ENCODE measurements at places on chromosomes 3 and 15.

DNA sequence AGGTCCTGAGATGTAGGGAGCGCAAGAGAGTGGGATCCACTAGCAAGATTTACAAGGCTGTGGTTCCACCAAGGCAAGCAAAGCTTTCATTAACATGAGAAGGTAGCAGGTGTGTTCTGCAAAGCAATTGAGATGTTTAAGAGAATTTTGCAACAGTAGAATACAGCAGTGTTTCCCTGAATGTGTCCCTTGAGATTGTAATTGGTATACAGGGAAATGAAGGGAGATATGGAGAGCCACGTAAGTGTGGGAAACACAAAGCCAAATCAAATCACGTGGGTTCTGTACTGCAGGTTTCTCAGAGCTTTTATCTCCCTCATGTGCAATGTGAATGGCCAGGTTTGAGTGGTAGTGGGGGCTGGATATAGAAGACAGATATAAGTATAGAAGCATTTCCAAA is 67.3 kb downstream of the ATG7 start:
- DNase-seq, result no peak

- DNase-seq, result no peak
Observed at GRCh38 chr3:133329626-133330025, 70.2 kb upstream of the BFSP2 start.

GRCh38 chr3:41417574-41417973 is 218.3 kb downstream of the CTNNB1 start:
- no peak for DNase-seq

- DNase-seq, result no peak
Observed at GRCh38 chr3:71131375-71132314, 451.9 kb downstream of the FOXP1 start.

DNA sequence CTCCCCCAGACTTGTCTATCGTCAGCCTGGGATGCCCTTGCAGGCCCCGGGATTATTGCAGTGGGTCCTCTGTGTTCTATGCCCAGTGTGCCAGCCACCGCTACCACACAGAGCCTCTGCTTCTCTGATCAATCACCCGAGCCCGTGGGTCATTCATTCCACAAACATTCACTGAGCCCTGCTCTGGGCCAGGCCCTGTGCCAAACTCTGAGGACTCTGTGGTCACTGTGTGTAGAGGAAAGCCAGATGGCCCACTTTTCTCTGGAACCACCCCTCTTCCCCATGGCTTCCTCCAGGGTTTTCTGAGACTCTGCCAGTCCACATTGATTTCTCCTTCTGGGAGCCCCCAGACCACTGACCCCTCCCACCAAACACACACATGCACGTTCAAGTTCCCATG is 55.5 kb downstream of the BSN start:
- DNase-seq, result no peak

GRCh38 chr3:196122021-196122687 is 40.3 kb upstream of the TFRC start:
- no peak for DNase-seq

DNA sequence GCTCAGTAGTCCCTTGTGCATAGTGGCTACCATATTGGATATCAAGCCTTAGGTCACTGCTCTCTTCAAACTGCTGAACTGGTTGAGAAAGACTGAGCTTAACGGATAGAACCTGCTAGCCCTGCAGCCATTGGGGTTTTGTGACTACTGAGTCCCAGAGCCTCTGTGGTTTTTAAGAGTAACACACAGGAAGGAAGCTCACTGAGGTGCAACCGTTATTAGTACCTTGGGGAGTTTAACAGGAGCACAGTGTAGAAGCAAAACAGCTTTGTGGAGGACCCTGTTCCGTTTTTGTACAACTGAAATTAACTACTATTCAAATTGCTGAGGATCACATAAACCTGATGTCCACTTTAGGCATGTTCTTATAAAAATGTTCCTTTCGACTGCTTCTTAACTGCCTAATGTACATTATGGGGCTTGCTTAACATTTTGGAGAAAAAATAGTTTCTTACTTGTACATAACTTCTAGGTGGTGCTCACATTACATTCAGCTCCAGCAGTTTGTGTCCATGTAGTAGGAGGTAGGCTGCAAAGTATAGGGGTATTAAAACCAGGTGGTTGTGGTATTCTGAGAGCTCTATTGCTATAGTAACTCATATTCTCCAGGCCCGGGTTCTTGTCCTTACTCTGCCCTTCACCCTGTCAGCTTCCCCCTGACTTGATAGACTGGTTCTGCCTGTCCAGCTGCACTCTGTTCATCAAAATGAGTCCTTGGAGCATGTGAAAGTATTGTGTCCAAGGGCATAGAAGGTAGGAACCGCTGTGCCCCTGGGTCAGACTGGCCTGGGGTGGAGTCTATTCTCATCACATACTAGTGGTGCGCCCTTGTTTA is 17.3 kb downstream of the PXK start:
- no peak for DNase-seq

DNA sequence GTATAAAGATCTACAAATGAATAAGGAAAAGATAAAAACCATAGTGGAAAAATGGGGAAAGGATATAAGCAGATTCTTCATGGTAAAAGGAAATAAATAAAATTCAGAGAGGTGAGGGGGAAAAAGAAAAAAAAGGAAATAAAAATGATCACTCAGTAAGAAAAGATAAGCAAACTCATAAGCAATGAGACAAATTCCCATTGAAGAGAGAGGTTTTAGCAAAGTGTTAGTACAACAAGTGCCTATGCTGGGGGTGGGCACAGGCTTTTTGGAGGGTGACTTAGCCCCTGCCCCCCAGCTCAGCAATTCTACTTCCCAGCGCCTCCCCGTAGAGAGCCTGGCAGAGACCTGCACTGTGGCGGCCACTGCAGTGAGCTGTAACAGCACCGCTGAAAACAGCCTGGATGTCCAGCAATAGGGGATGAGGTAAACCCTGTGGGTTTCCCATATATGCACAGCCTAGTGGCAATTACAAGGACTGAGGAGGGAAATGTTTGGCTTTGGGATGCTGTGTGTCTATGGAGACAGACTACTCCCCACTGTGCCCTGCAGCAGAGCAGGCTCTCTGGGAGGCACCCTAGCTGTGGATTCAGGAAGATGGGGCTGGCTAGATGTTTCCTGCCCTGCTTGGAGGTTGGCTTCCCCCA is 23.7 kb upstream of the SFMBT1 start:
- DNase-seq, result no peak

DNA sequence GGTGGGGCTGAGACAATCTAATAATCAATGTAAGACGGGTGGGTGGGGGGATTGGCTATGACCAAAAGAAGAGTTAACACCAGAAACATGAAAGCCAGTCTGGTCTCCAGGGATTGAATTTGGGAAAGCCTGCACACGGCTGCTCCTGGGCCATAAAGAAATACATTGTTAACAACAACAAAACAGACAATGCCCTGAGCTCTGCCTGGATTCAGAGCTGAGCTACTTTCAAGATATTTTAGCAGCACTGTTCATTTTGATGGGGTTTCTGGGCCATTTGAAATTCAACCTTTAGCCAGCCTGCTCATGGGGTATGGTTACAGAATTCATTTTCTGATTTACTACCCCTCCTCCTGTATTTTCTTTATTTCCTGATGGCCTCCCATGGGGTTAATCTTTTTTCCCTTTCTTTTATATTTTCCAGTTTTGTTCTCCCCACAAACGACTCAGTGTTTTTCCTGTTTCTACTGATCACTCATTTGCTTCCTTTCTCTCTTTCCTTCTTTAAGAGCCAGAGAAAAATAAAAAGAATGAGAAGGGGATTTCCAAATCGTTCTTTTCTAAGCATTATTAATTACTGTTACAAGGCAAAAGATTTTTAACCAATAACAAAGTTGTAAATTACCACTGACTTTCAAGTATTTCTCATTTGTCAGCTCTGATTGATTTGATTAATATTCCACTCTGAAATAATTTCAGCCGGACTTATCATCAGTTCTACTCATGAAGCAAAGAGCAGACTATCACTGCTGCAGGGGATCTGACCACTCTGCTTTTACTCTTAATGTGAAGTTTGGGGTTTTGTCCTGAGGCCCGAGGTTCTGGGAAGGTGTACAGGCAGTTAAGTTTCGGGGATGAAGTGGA is 19.6 kb downstream of the NR2F2 start:
- no peak for DNase-seq

GRCh38 chr15:34318277-34319079 is 19.1 kb downstream of the SLC12A6 start:
- no peak for DNase-seq

- DNase-seq, result no peak
Observed at GRCh38 chr3:189547448-189547847, 83.7 kb upstream of the TP63 start.

- DNase-seq, result no peak
Observed at GRCh38 chr3:9238721-9239295, 10.6 kb downstream of the SRGAP3 start.

GRCh38 chr15:42728972-42729371 is 8.0 kb downstream of the CDAN1 start:
- DNase-seq, result no peak

GRCh38 chr3:167899093-167899492 is 163.6 kb downstream of the SERPINI1 start:
- DNase-seq, result no peak

DNA sequence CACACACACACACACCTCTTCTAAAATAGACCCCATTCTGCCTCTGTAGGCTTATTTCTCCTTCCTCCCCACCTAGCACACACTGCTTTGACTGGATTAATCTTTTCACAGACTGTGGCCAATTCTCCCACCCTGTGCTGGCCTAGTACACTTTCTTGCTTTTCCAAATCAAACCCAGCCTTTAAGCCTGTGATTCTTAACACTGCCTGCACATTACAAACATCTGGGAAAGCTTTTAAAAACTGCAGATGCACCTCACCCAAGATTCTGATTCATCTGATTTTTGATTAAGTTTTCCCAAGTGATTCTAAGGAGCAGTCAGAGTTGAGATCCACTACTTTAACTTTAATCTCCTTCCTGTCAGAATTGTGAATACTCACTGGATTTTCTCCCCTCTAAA is 12.8 kb downstream of the CSNK1G1 start:
- no peak for DNase-seq

DNA sequence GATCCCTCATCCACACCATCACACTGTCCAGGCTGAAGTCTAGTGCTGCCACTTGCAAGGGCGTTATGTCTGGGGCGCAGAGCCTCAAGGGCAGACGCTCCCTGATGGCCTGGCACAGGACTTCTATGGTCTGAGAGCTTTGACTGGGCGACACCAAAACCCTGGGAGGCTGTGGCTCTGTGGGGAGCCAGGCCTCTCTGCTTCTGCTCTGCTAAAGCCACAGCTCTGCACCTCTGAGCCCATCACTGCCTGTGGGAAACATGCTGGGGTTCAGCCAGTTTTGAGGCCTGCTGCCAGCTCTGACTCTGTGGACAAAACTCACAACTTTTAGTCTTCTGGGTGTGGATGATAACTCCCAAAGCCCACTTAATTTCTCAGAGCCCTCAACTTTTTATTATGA is 6.3 kb upstream of the LCTL start:
- DNase-seq, result no peak

DNA sequence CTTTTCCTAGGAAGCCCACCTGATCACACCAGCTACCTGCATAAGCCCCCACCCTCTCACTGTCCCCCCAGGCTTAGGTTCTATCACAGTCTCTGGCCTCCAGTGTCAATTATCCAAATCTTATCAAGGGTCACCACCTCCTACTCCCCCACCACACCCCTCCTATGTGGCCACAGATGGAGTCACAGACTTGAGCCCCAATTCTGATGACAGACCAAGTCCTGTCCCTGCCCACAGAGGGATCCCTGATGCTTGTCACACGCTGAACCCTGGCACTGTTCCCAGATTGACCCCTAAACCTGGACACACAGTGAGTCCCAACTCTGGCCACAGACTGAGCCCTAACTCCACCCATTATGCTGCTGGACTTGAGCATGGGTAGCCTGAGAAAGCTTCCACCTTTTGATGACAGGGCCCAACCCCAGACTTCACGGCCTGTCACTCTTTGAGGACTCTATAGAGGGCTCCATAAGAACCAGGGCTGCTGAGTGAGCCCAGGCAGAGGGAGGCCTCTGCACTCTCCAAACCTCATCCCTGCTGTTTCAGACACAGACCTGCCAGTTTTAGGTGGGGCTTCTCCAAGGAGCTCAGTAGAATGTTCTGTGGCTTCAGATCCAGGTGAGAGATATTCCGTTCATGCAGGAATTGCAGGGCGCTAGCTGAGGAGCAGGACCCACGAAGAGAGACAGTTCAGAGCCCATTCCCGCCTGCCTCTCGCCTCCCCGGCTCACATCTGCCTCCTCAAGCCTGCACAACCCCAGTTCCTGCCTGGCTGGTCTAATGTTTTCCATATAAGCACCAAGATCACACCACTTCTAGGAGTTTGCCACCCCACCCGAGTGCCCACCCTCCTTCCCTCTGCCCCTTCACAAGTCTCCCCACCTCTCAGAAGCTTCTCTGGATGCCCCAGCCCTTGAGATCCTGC is 1.8 kb downstream of the ULK3 start:
- DNase-seq, result no peak

- DNase-seq, result no peak
Observed at GRCh38 chr15:101449471-101450402, 39.8 kb downstream of the PCSK6 start.

DNA sequence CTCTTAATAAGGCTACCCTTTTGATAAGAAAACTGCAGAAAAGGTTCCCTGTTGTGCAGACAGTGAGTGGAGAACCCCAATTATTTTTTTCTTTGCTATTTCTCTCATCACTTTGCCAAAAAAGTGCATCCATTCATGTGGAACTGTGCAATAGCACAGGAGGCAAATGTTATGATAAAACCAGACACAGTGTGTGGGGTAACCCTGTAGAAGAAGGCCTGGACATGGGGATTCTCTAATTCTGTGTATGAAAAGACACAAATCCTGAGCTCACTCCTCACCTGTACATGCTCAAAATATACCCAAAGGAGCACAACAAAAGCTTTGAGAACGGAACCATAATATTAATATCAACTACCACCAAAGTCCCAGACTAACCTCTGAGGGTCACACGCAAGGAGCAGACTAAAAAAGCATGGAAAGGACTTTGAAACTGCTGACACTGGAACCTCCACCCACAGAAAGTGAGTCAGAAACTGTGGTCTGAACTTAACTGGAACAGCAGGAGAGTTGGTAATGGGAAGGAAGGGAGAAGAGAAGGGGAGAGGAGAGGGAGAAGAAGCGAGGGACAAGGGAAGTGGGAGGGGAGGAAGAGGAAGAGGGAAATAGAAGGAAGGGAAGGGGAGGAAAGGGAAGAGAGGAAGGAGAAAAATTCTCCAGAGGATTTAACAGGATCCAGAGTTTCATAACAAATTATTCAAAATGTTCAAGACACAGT is 299.9 kb downstream of the TBC1D5 start:
- no peak for DNase-seq

GRCh38 chr3:160163229-160163878 is 61.9 kb upstream of the C3orf80 start:
- no peak for DNase-seq
